ENCODE measurements at places on chromosomes 5 and 9. TPM values are rescaled to one million over a fixed set of nuclear protein-coding genes. Genes with fewer than 3 reads are reported as not detected.

GPR151 gene
- not detected for total RNA-seq

GRCh38 chr5:139212486-139212885, 14.3 kb upstream of the SIL1 start:
- no peak overlapping the region for H3K4me3 ChIP-seq
- no peak overlapping the region for H3K27ac ChIP-seq
- peaks cover 4% of the 10 kb centered on the region for H3K27me3 ChIP-seq

GRCh38 chr5:111367115-111367514, 142.9 kb downstream of the CAMK4 start:
- H3K36me3 ChIP-seq: peaks cover 18% of the 10 kb centered on the region
- no peak overlapping the region for H3K4me3 ChIP-seq
- DNase-seq: no peak

GRCh38 chr5:23007236-23007635, 154.1 kb upstream of the CDH12 start:
- DNase-seq: no peak
- no peaks in the 10 kb centered on the region for H3K4me1 ChIP-seq
- no peak overlapping the region for H3K4me3 ChIP-seq
- no peak overlapping the region for H3K27ac ChIP-seq
- no peaks in the 10 kb centered on the region for H3K27me3 ChIP-seq
- no peaks in the 10 kb centered on the region for H3K36me3 ChIP-seq

Measured in activated CD4-positive, alpha-beta memory T cell treated with anti-CD3 and anti-CD28 coated beads, Interleukin-2, amount 10 ng/mL, durations not matched to agents 7 days and 5 days (primary cell).